ENCODE measurements at places on chromosomes 6 and 20. TPM values are rescaled to one million over a fixed set of nuclear protein-coding genes. Genes with fewer than 3 reads are reported as not detected.

- DNase-seq = peak; percentile 16
- no peaks in the 10 kb centered on the region for H3K27me3 ChIP-seq
- no peaks in the 10 kb centered on the region for H3K36me3 ChIP-seq
- H3K4me3 ChIP-seq = no peak overlapping the region
- H3K4me1 ChIP-seq = peaks cover 33% of the 10 kb centered on the region
- no peak overlapping the region for H3K27ac ChIP-seq
Measured at GRCh38 chr20:50504231-50504823, 5.9 kb upstream of the PTPN1 start.

DNA sequence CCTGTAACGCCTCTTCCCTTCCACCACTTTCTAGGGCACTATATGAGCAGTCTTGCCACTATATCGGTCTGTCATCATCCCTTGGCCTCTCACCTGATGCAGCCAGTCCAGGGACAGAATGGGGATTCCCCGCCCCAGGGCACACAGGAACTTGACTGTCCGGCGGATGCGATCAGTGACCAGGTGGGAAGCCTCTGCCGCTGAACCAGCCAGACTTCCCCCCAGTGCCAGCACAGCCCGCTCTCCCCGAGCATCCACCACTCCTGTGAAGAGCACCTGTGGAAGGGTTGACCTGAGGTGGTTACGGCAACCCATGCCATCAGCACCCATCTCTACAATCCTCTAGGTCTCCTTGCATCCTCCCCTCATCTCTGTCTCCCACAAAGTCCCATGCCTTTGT is 12.2 kb upstream of the NRM start:
- peaks cover 10% of the 10 kb centered on the region for H3K36me3 ChIP-seq
- H3K27ac ChIP-seq = no peak overlapping the region
- no peak overlapping the region for H3K4me3 ChIP-seq
- no peaks in the 10 kb centered on the region for H3K27me3 ChIP-seq

DNA sequence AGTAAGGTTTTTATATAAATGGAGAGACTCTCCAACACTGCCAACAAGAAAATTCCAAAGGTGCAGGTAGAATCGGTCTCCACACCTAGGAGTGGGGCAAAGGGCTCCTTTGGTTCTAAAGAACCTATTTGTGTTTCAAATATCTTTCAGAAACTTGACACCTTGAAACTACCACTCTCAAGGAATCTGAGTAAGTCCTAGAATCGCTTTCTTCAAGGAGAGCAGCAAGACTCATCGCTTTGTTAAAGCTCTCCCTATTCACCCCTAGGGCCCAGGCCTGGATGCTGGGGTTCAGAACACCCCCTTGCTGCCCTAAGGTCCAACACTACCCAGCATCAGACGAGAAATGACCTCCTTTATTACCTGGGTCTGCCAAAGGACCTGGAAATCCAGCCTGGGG is 2.0 kb downstream of the CLIC5 start:
- H3K4me1 ChIP-seq = peaks cover 2% of the 10 kb centered on the region
- peaks cover 8% of the 10 kb centered on the region for H3K27me3 ChIP-seq
- H3K4me3 ChIP-seq = no peak overlapping the region
- DNase-seq = no peak

The POM121L2 gene
- total RNA-seq = not detected

DNA sequence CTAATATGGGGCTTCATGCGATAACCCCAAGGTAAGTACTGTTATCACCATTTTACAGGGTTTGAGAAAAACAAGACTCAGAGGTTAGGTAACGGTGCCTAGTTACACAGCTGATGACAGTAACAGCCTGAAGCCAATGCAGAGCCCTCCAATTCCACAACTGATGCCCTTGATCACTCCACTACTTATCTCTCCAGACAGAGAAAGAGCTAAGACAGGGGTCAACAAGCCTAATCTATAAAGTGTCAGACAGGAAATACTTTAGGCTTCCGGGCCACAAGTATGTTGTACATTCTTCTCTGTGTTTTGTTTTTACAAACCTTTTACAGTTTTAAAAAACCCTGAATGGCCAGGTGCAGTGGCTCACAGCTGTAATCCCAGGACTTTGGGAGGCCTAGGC is 50.9 kb downstream of the MAP7 start:
- no peak overlapping the region for H3K4me3 ChIP-seq
- DNase-seq = no peak
- H3K4me1 ChIP-seq = no peaks in the 10 kb centered on the region
- H3K36me3 ChIP-seq = no peaks in the 10 kb centered on the region
- no peak overlapping the region for H3K27ac ChIP-seq

DNA sequence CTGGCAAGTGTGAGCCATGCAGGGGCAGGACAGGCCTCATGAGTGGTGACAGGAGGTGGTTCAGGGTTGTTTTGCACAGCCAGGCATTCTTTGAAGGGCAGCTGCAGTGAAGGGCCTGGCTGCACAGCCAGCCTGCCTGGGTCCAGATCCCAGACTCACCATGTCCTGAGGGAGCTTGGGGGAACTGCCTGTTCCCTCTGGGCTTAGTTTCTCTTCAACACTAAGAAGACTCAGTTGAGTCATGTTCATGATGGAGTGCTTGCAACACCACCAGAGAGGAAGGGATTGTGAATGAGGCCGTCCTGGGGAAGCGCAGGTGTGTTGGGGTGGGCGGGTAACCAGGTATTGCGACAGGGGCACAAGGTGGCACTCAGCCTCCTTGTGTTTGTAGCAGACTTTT is 102.4 kb downstream of the CDH26 start:
- no peak for DNase-seq
- H3K27ac ChIP-seq = no peak overlapping the region
- H3K27me3 ChIP-seq = peaks cover 9% of the 10 kb centered on the region
- no peaks in the 10 kb centered on the region for H3K4me1 ChIP-seq
- H3K4me3 ChIP-seq = no peak overlapping the region

The SMIM29 gene
- 25.1 TPM for total RNA-seq

DNA sequence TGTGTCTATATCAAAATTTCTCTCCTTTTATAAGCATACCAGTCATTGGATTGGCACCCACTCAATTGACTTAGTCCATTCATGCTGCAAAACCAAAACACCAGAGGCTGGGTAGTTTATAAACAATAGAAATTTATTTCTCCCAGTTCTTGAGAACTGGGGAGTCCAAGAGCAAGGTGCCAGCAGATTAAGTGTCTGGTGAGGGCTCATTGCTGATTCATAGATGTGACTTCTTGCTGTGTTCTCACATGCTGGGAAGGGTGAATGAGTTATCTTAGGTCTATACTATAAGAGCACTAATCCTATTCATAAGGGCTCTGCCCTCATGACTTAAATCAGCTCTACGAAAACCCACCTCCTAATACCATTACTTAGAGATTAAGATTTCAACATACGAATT is 501.4 kb downstream of the EPM2A start:
- H3K27ac ChIP-seq = no peak overlapping the region

GRCh38 chr6:45965792-45966191 is 49.9 kb downstream of the CLIC5 start:
- peaks cover 10% of the 10 kb centered on the region for H3K4me1 ChIP-seq
- DNase-seq = no peak
- no peak overlapping the region for H3K27ac ChIP-seq
- no peaks in the 10 kb centered on the region for H3K27me3 ChIP-seq

The KIFC1 gene
- 84.7 TPM for total RNA-seq

GRCh38 chr6:109260126-109260525 is 122.1 kb downstream of the CD164 start:
- no peaks in the 10 kb centered on the region for H3K27me3 ChIP-seq
- H3K36me3 ChIP-seq = no peaks in the 10 kb centered on the region
- no peak for DNase-seq
- no peaks in the 10 kb centered on the region for H3K4me1 ChIP-seq
- H3K27ac ChIP-seq = no peak overlapping the region

The PLTP gene
- 4.7 TPM for total RNA-seq

GRCh38 chr6:10407018-10407673 is 7.7 kb downstream of the TFAP2A start:
- H3K27me3 ChIP-seq = no peaks in the 10 kb centered on the region
- no peak overlapping the region for H3K27ac ChIP-seq
- peaks cover 4% of the 10 kb centered on the region for H3K36me3 ChIP-seq
- peaks cover 38% of the 10 kb centered on the region for H3K4me1 ChIP-seq
- DNase-seq = no peak

- no peaks in the 10 kb centered on the region for H3K27me3 ChIP-seq
- peaks cover 57% of the 10 kb centered on the region for H3K4me1 ChIP-seq
- H3K4me3 ChIP-seq = peak overlapping the region; percentile 12
- no peak overlapping the region for H3K27ac ChIP-seq
Measured at GRCh38 chr6:36126553-36127458, 3.5 kb upstream of the MAPK13 start.

GRCh38 chr6:84769306-84769705 is 4.9 kb upstream of the TBX18 start:
- no peak for DNase-seq
- H3K4me3 ChIP-seq = peak overlapping the region; percentile 10
- no peaks in the 10 kb centered on the region for H3K36me3 ChIP-seq
- H3K27ac ChIP-seq = no peak overlapping the region
- peaks cover 18% of the 10 kb centered on the region for H3K4me1 ChIP-seq

The QRSL1 gene
- 16.0 TPM for total RNA-seq

The TMEM217 gene
- 0.98 TPM for total RNA-seq

- peak overlapping the region; percentile 52 for H3K4me3 ChIP-seq
- H3K36me3 ChIP-seq = no peaks in the 10 kb centered on the region
- peaks cover 61% of the 10 kb centered on the region for H3K4me1 ChIP-seq
- H3K27me3 ChIP-seq = no peaks in the 10 kb centered on the region
- H3K27ac ChIP-seq = peak overlapping the region; percentile 73
Measured at GRCh38 chr6:2634139-2634964, 116.4 kb downstream of the MYLK4 start.

The WFDC12 gene
- total RNA-seq = not detected

DNA sequence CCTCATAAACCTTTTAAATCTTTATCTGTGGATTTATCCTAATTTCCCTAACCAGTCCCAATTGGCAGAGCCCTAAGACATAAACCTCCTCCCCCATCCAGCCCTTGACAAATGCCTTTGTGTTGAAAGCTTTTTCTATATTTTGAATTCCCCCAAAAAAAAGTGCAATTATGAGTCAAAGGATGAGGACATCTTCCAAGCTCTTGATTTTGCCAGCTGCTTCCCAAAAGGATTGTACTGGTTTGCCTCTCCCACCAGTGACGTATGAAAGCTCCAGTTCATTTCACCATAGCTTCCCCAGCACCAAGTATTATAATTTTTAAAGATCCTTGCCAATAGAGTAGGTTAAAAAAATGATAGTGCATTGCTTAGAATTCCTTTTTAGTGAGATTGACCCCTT is 38.9 kb downstream of the SIRPA start:
- H3K36me3 ChIP-seq = no peaks in the 10 kb centered on the region
- H3K4me3 ChIP-seq = no peak overlapping the region
- no peak overlapping the region for H3K27ac ChIP-seq
- DNase-seq = no peak
- H3K27me3 ChIP-seq = no peaks in the 10 kb centered on the region

GRCh38 chr6:87436435-87436834 is 28.7 kb downstream of the CFAP206 start:
- no peaks in the 10 kb centered on the region for H3K4me1 ChIP-seq
- no peak overlapping the region for H3K27ac ChIP-seq
- DNase-seq = peak; percentile 8
- no peak overlapping the region for H3K4me3 ChIP-seq
- H3K27me3 ChIP-seq = no peaks in the 10 kb centered on the region

The GUCA1A gene
- not detected for total RNA-seq

The TRIM15 gene
- total RNA-seq = 6.5 TPM

- H3K27me3 ChIP-seq = no peaks in the 10 kb centered on the region
- no peaks in the 10 kb centered on the region for H3K36me3 ChIP-seq
- no peak for DNase-seq
- no peak overlapping the region for H3K4me3 ChIP-seq
- no peak overlapping the region for H3K27ac ChIP-seq
- peaks cover 6% of the 10 kb centered on the region for H3K4me1 ChIP-seq
Measured at GRCh38 chr20:48689874-48690571, 137.8 kb downstream of the PREX1 start.

GRCh38 chr20:9515741-9516233 is 1.4 kb downstream of the LAMP5 start:
- H3K36me3 ChIP-seq = no peaks in the 10 kb centered on the region
- peaks cover 41% of the 10 kb centered on the region for H3K27me3 ChIP-seq
- no peak for DNase-seq
- no peak overlapping the region for H3K4me3 ChIP-seq

DNA sequence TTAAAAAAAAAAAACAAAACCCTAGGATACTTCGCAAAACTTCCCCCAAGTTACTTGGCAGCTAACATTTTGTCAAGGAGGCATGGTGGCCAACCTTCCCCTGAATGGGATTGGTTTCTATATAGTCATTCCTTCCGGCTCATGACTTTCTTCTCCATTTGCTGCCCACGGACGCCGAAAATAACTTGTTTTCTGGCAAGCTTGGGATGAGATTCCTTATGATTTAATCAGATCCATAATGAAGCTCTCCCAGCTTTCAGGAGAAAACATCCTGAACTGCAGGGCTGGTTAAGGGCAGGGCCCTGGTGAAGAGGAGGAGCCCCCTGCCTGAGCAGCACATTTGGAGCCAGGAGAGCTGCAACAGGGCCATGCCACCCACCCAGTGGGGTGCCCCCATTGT is 49.9 kb downstream of the PPP1R16B start:
- peaks cover 13% of the 10 kb centered on the region for H3K4me1 ChIP-seq
- H3K36me3 ChIP-seq = no peaks in the 10 kb centered on the region
- no peak overlapping the region for H3K27ac ChIP-seq
- no peak for DNase-seq

Data from HCT116 (cell line).